CD4-positive, alpha-beta T cell (primary cell): ENCODE measurements at places on chromosomes 7 and 10. TPM values are rescaled to one million over a fixed set of nuclear protein-coding genes. Genes with fewer than 3 reads are reported as not detected.

DNA sequence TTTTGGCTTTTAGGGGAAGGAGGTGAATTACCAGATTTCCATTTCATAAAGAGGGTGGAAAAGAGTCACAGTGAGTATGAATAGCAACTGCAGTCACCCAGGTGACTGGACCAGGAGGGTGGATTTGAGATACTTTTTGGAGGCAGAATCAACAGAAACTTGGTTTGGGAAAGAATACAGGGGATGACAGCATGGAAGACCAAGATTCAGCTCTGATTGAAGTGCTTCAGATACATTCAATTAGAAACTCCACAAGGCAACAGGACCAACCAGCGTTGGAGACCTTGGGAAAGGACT, 83.0 kb downstream of the SGMS1 start:
- H3K27ac ChIP-seq, result no peak overlapping the region
- no peaks in the 10 kb centered on the region for H3K27me3 ChIP-seq
- no peak overlapping the region for H3K4me3 ChIP-seq
- H3K36me3 ChIP-seq, result no peaks in the 10 kb centered on the region

CHST15 gene
- 0.52 TPM for total RNA-seq

DNA sequence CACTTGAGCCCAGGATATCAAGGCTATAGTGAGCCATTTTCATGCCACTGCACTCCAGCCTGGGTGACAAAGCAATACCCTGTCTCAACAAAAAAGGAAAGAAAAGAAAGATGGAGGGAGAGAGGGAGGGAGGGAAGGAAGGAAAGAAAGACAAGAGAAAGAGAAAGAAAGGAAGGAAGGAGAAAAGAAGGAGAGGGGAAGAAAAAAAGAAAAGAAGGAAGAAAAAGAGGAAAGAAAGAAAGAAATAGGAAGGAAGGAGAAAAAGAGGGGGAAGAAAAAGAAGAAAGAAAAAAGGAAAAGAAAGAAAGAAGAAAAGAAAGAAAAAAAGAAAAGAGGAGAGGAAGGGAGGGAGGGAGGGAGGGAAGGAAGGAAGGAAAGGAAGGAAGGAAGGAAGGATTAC, 321.5 kb upstream of the CNTNAP2 start:
- H3K4me3 ChIP-seq, result no peak overlapping the region
- no peak for DNase-seq
- H3K36me3 ChIP-seq, result no peaks in the 10 kb centered on the region
- H3K27ac ChIP-seq, result no peak overlapping the region

GRCh38 chr10:9681655-9682054, 1336.0 kb upstream of the CELF2 start:
- H3K27me3 ChIP-seq, result no peaks in the 10 kb centered on the region
- H3K4me3 ChIP-seq, result no peak overlapping the region
- no peaks in the 10 kb centered on the region for H3K4me1 ChIP-seq

DNA sequence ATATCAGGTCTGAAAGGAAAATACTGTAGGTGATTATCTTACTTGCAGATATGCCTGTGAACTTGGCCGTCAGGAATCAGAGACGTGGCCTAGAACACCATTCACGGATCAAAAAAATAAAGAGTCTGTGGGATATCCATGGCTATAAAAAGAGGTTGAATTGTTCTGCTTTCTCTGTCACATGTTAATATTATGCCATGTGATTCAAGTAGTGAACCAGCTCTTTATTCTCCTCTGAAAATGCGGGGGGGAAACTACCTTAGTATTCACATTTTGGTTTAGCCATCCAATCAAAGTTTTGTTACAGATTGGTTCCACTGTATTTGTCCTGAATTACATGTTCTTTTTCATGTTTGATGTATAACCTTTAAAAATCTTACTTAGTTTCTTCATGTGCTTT, 120.5 kb downstream of the CCNY start:
- peaks cover 61% of the 10 kb centered on the region for H3K4me1 ChIP-seq
- no peak for DNase-seq
- H3K4me3 ChIP-seq, result no peak overlapping the region

DNA sequence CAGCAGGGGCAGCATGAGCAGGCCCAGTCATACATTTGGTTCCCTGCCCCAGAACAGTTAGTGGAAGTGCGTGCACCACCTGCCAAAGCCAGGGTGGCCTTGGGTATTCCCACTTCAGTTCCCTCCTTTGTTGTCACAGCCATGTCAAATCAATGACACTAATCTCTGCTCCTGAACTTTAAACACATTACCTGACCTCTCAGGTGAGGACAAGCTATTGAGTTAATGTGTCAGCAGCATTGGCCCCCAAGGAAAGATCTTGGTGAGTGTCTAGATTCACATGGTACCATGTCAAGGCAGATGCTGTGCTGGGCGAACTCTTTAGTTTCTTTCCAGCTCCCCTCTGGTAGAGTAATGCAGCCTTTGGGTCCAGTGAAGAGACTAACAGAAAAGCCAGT, 2.1 kb downstream of the CYP3A5 start:
- peaks cover 4% of the 10 kb centered on the region for H3K4me1 ChIP-seq
- H3K36me3 ChIP-seq, result no peaks in the 10 kb centered on the region
- H3K27ac ChIP-seq, result no peak overlapping the region
- H3K4me3 ChIP-seq, result no peak overlapping the region
